ENCODE measurements at places on chromosomes 1 and 21.

GRCh38 chr1:61287014-61287413 lies 204.7 kb downstream of the NFIA start:
- no peak for DNase-seq

- DNase-seq = no peak
These were observed 23.1 kb upstream of the USP25 start for GRCh38 chr21:15706696-15707095.

DNA sequence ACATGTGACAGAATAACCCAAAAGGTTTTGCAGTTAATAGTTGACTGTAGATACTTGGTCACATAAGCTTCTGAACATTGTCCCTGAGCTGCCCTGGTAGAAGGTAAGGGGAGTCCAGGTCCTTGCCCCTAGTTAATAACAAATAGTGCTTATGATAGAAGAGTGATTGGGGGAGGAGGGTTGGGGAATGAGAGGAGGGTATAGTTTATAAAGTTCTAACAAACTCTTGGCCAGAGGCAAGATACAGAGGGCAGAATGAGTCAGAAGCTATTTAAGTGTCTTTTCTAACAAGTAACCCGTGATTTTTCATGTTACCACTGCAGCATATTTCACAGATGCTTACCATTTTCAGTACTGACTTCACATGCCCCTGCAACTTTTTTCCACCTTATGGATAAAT lies 26.7 kb upstream of the MYOCOS start:
- no peak for DNase-seq

DNA sequence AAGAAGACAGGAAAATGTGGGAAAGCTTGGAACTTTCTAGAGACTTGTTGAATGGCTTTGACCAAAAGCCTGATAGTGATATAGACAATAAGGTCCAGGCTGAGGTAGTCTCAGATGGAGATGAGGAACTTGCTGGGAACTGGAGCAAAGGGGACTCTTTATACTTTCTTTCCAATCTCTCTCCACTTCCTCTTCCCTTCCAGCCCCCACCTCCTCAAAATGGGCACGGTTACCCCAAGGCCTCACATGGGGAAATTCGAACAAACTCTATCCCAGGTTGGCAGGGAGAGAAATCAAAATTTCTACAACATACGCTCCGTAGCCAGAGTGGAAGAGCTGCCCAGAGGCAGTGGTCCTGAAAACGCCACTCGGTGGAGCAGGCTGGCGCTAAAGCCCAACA lies 15.2 kb downstream of the PPT1 start:
- no peak for DNase-seq

DNA sequence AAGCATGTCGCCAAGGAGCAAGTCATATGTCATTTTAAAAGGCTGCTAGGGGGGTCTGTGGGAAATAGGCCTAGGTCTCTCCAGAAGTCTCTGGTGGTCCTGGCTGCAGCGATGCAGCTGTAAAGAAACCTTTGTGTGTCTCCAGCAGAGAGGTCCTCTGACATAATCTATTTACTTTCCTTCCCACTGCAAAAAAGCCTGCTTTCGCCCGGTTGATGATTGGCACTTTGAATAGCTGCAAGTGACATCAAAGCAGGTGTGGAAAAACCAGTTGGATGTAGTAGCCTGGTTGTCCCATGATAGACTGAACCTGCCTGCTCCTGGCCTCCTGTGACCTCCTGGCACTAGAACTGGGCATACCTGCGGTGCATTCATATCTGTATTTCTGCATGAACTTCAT lies 13.8 kb downstream of the RASSF5 start:
- DNase-seq = no peak

Data from CD4-positive, alpha-beta T cell treated with Interleukin-12 subunit alpha and Interleukin-12 subunit beta, for 1 hour (primary cell).